IPS-NIHi11 (cell line): ENCODE measurements at places on chromosomes 3 and 15.

- no peak for DNase-seq
These were observed 78.5 kb downstream of the KBTBD8 start for GRCh38 chr3:67076607-67077006.

- DNase-seq = no peak
These were observed at the start of gene RBP2 for GRCh38 chr3:139476348-139476747. RBP2 (minus strand) TSS chr3:139476516; CDS start chr3:139476459, 57 bp downstream.

- DNase-seq = peak; percentile 94
These were observed 72.3 kb downstream of the CORO2B start for GRCh38 chr15:68650901-68651709.

GRCh38 chr15:77183066-77183465 is 112.2 kb upstream of the TSPAN3 start:
- DNase-seq = no peak

GRCh38 chr15:61226361-61227256 is 2.5 kb downstream of the RORA start:
- DNase-seq = no peak

DNA sequence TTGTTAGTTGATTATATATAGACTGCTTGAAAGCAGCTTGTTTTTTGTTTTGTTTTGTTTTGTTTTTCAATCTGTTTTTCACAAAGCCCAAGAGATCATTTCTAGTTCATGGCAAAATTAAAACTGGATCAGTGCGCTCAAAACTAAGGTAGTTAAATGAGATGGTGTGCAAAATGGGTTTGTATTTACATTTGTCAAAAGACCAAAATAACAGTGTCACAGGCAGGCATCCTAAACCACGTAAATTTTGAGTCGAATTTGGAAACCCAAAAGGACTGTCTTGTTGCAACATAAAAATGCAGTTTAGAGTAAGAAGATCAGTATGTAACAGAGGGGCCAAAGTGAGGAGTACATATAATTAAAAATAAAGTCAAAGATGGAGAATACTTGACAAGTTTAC is 2.4 kb downstream of the DMXL2 start:
- DNase-seq = no peak

DNA sequence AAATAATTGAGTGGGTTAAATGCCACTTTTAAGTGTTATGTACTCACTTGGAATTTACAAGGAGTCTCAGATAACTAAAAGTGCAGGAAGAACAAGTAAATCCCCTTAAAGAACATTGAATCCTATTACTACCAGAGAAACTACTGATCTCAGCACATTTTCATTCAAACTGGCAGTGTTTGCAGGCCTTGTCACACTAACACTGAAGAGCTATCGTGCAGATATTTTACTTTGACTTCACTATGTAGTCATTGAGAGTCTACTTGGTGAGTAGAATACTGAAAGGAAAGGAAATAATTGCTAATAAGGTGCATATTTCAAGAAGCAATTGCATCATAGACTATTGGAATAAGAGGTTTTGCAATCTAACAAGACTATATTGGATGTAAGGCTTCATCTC is 721.4 kb upstream of the CBLB start:
- DNase-seq = no peak

- no peak for DNase-seq
These were observed 110.0 kb downstream of the ATG7 start for GRCh38 chr3:11382146-11382745.

- no peak for DNase-seq
These were observed 20.4 kb downstream of the CCDC191 start for GRCh38 chr3:114035896-114036295.

DNA sequence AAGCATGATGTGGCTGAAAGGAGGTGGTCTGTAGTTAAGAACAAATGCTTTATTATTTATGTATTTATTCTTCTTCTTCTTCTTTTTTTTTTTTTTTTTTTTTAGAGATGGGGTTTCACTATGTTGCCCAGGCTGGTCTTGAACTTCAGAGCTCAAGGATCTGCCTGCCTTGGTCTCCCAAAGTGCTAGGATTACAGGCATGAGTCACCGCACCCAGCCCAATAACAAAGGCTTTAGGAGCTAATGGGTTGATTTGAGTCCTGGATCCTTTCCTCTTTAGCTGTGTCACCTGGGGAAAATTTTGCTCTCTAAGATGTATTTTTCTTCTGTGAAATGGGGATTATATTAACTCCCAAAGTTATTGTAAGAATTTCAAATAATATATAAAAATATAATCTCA is 168.8 kb downstream of the PEX5L start:
- DNase-seq = no peak

DNA sequence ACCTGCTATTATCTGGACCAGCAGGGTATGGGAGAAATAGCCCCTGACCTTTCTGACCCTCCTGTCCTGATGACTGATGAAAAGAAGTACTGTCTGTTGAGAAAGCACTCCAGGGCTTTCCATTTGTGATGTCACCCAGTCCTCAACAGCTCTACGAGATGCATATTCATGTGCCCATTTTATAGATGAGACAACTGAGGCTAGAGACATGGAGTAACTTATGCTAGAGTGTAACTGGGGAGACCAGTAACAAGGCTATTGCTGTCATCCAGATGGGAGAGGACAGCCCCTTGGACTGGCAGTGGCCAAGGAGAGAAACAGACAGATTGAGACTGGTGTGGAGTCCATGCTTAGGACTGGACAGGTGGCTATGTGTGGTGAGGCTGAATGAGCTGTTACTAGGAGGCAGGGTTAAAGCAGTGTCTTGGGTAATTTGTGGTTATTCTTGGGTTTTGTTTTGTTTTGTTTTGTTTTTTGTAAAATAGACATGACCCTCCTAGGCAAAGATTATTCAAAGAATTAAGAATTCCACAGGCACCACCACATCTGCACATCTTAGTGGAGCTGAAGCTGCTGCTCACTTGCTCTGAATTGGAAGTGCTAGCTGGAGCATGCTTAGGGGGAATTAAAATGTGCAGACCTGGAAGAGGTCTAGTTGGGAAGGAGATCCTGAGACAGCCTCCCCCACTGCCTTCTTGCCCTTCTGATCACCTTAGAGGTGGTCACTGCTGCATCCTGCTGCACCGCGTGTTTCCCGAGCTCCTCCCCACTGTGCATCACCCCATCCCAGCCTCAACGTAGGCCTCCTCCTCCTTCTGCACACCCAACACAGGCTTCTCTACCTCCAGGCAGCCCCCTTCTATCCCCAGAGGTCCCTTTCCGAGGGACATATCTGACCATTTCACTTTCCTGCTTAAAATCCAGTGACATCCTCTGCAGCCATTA is 8.4 kb downstream of the HRH1 start:
- no peak for DNase-seq

DNA sequence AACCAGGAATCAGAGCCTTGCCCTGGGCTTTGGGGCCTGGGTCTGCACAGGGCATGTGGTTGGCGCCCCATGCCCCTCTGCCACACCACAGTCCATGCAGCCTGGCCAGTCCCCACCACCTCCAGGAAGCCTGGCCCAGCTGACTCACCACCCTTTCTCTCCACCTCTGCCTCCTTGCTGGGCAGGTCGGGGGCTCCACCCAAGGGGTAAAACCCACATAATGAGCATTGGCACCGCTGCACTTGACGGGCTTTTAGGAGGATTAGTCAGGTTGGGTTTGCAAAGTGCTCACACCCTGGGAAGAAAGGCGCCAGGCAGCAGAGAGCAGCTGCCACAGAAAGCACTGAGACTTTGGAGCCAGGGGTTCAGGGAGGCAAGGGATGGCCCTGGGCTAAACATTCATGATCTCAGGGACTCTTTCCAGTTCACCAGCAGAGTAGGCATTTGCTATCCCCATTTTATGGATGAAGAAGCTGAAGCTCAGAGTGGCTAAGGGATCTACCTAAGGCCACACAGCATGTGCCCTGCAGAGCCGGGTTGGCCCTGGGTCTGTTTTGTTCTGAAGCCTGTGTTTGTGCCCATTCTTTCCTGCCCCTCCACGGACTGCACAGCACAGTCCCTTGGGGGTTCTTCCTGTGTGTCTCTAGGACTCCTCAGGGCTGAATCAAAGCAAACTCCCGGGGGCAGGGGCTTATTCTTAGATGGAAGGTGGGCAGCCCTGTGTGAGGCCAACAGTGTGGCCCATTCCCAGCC is 113.4 kb downstream of the ETFA start:
- no peak for DNase-seq

DNA sequence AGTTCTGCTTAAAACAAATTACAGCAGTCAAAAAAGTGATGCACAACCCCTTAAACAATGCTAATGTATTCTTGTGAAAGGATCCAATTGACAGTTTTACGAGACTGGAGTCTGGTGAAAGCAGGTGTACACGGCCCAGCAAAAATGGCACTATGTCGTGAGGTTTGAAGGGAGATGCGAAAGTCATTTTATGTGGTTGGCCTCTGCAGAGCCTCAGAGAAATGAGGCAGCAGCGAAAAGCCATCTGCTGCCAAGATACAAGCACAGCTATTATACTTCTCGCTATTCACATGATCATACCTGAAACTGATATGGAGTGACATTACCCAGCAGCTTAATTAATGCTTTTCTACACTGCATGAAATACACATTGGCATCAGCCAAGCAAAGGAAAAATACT is 36.4 kb downstream of the MECOM start:
- DNase-seq = no peak

- peak; percentile 60 for DNase-seq
These were observed 16.2 kb downstream of the NISCH start for GRCh38 chr3:52471371-52472238.

- DNase-seq = no peak
These were observed 93.0 kb upstream of the SLC25A36 start for GRCh38 chr3:140848666-140849065.

DNA sequence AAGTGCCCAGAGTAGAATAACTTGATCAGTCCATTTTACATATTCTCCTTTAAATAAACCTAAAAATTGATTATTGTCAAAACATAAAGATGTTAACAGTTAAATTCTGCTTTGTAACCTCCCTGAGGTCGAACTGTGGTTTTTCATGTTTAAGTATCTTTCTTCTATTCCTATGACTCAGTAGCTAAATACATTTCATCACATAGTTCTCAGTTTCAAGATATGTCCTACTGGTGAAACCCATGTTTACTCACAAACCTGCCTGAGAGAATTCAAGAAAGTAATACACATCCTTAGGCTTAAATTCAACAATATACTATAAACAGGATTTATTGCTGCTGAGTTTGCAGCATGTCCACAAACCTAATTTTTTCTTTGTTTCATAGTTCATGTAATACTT is 692.9 kb downstream of the ZPLD1 start:
- DNase-seq = no peak

DNA sequence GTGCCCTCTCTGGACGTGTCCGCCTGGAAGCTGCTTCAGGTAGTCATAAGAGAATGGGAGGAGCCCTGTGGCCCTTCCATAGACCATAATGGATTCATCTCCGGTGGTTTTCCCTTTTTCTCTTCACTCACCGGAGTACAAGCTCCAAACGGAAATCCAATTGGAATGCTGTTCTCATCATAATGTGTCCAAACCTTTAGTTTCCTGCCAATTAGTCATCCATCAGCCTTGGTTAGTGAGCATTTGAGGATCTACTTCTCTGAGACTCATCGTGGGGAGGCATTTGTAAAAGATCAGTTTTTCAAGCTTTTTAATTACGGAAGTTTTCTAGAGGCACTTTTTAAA is 34.9 kb downstream of the ABHD2 start:
- DNase-seq = no peak

DNA sequence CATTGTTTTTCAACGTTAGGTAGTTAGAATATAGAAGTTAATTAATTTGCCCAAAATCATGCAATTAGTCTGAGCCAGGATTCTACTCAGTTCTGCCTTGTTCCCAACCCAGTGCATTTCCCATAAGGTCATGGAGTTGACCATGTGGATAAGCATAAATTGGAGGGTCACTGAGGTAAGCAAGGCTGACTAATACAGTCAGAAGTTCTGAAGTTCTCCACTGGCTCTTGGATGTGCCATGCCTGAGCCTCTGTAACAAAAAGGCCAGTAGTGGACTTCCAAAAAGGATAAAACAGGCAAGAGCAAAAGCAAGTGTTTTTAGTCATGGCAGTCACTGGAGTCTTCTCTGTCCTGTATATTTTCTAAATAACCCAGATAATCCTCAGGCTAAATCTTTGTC is 124.4 kb upstream of the PHLDB2 start:
- no peak for DNase-seq

DNA sequence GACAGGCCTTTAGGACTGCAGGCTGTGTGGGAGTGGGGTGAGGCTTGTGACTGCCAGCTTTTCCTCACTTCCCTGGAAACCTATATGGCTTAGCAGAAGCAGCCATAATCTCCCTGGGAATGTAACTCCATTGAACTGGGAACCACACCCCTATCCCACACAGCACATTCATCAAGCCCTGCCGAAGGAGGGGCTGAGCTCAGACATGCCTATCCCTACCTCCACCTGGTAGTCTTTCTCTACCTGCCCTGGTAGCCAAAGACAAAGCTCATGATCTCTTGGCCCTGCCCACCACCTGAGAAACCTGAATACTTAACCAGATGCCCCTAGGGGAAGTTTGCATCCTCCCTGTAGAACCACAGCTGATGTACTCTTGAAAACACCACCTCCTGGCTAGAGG is 219.8 kb downstream of the UNC13C start:
- no peak for DNase-seq

DNA sequence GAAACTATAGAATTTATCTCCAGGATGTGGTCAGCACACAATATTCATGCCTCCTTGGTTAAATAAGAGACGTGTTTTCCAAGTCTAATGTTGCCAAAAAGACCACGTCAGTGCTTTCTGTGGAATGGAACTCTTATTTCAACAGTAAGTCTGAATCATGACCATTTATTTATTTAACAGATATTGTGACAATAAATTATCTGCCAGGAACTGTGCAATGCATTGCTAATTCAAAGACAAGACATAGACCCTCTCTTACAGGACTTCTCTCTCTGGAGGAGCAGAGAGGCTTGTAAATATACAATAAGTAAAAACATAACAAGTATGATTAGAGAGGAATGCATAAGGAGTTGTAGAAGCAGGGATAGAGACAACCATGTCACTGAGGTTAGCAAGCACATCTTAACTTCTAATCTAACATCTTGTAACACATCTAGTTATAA is 227.5 kb downstream of the DTWD1 start:
- DNase-seq = no peak

DNA sequence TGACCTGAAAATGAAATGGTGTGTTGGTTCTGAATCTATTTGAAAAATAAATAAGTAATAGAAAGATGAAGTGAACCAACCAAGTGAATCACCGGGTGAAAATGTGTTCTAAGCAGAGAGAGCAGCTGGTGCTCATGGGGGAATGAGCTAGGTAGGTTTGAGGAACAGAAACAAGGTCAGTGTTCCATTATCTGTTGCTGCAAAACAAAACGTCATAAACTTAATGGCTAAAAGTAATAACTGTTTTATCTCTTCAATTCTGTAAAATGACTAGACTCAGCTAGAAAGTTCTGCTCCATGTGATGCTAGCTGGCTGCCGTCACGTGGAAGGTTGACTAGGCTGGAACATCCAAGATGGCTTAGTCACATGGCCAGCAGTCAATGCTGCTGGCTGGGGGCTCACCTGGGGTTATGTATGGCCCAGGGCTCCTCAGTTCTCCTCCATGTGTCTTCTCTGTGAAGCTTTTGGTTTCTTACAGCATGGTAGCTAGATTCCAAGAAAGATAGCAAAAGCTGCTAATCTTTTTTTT is 13.3 kb upstream of the SH3BP5 start:
- no peak for DNase-seq
